ENCODE measurements at places on chromosomes 5 and 9. TPM values are rescaled to one million over a fixed set of nuclear protein-coding genes. Genes with fewer than 3 reads are reported as not detected.
A peak's percentile ranks its signal among the peaks of the same experiment; 100 is the strongest.

DNA sequence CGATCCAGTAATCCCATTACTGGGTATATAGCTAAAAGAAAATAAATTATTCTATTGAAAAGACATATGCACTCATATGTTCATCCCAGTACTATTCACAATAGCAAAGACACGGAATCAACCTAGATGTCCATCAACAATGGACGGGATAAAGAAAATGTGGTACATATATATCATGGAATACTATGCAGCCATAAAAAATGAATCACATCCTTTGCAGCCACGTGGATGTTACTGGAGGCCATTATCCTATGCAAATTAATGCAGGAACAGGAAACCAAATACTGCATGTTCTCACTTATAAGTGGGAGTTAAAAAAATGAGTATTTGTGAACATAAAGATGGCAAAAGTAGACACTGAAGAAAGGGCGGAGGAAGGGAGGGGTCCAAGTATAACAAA is 16.6 kb upstream of the IRGM start:
- no peak for DNase-seq

DNA sequence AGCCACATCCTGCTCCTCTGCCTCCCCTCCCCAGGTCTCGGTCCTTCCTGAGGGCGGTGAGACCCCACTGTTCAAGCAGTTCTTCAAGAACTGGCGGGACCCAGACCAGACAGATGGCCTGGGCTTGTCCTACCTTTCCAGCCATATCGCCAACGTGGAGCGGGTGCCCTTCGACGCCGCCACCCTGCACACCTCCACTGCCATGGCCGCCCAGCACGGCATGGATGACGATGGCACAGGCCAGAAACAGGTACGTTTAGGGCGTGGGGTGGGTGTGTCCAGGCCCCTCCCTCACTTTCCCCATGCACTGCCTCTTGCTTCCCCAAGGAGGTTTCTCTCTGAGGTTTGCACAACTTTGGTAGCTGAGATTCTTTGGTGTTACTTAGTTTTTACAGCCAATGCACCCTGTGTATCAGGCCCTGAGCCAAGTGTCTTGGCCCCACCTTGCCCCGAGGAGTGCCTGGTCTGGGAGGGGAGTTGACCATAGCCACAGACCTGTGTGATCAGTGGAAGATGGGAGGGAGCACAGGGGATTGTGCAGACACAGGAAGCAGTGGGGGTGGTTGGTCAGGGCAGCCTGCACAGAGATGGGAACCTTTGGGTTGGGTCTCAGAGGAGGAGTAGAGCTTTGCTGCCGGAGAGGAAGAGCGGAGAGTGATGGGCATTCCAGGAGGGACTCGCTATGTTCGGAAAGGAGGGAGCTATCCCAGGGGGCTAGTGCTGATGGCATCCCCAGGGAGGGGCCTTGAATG is 50.8 kb downstream of the GSN start:
- no peak for DNase-seq

- DNase-seq: peak; percentile 50
These were observed 730 bp downstream of the ZMYND19 start for GRCh38 chr9:137589441-137590122.

DNA sequence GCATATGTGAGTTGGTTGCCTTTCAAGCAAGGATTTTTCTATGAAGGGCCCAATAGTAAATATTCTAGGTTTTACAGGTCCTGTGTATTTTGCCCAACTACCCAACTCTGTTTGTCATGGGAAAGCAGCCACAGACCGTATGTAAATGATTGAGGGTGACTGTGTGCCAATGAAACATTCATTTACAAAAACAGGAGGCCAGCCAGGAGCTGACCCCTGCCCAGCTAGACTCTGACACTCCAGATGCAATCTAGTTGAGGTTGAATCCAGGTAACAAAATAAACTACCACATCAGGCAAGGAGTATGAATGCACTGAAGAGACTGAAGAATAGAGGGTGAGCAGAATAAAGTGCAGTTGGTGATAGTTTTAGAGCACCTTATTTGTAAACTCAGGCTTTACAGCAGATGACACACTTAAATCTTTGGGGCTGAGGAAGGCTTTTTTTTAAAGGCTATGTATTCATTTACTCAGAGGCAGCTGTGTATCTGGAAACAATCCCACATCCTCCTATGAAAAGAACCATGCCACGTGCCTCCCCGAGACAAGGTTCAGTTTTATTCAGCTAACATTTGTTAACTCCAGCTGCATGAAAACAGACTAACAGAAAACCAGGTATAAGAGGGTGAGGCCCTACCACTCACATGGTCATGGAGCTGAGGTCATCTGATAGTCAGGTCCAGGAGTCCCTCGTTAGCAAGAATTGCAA is 60.7 kb downstream of the SLC1A1 start:
- peak; percentile 63 for DNase-seq

GRCh38 chr9:119907056-119907455 is 537.8 kb upstream of the BRINP1 start:
- no peak for DNase-seq

- no peak for DNase-seq
These were observed 58.6 kb upstream of the IL6ST start for GRCh38 chr5:56053363-56053762.

DNA sequence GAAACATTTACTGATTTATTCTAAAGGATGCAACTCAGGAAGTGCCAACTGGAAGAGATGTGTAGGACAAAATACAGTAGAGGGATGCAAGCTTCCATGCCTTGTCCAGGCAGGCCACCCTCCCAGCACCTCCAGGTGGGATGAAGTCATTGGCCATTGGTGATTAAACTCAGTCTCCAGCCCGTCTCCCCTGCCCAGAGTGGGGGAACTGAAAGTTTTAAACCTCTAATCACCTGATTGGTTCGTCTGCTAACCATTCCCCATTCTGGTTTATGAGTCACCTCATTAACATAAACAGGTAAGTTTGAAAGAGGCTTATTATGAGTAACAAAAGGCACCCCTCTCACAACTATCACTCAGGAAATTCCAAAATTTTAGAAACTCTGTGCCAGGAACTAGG is 8.1 kb downstream of the TNFAIP8 start:
- DNase-seq: no peak

DNA sequence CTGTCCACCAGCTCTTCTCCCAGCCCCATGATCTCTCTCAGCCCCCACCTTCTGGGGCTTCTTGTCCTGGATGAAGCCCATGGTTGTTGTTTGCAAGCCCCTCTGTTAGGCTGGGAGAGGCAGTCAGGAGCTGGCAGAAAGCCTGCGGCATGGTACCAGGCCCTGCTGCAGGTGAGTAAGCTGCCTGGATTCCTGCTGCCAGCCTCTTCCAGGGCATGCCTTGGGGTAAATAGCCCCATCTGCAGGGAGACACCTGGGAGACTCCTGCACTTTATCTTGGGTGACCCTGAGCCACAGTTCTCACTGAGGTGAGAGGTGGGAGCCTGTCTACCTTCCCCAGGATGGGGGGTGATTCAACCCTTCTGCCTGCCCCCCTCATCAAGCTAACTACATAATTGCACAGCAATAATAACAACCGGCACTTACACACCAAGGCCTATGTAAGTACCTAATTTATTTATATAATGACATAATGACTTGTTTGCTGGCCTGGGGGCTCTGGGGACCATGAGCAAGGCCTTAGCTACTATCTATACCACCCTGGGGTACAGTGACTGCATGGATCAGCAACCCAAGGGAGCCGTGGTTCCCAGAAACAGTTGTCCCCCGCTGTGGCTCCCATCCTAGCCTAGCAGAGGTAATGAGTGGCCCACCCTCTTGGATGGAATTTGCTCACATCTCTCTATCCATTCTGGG is 116.0 kb downstream of the PSD2 start:
- DNase-seq: no peak

DNA sequence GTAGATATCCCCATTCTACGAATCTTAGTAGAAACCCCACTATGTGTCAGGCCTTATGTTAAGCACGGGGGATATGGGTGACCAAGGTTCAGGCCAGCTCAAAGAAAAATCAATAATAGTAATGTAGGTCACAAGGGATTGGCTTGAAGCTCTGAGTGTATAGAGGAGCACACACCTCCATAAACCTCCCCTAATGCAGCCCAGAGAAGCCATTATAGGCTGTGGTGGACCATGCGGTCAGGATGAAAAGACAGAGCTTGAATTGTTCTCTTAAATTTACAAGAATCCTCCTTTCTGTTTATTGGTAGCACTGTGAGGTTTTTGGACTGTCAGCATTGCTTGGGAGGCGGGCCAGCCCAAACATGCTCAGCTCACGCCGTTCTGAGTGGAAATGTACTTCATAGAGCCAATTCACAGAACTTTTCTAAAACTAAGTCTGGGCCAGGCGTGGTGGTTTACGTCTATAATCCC is 9.1 kb downstream of the PDE6A start:
- DNase-seq: no peak

DNA sequence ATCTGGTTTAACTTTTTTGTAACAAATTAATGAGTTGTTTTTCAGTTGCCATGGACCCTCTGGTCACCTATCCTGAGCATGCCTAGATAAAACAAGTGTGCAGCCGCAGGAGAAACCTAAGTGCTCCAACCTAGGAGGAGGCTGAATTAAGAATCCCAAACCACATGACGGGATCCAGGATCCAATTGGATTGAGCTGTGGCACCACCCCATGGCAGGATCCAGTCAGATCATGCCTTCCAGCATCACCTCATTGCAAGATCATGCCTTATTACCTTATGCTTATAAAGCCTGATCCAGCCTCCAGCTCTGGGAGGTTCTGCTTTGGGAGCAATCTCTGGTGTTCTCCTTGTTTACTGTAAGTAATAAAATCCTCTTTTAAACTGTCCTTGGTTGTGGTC is 662.0 kb downstream of the TLR4 start:
- no peak for DNase-seq

DNA sequence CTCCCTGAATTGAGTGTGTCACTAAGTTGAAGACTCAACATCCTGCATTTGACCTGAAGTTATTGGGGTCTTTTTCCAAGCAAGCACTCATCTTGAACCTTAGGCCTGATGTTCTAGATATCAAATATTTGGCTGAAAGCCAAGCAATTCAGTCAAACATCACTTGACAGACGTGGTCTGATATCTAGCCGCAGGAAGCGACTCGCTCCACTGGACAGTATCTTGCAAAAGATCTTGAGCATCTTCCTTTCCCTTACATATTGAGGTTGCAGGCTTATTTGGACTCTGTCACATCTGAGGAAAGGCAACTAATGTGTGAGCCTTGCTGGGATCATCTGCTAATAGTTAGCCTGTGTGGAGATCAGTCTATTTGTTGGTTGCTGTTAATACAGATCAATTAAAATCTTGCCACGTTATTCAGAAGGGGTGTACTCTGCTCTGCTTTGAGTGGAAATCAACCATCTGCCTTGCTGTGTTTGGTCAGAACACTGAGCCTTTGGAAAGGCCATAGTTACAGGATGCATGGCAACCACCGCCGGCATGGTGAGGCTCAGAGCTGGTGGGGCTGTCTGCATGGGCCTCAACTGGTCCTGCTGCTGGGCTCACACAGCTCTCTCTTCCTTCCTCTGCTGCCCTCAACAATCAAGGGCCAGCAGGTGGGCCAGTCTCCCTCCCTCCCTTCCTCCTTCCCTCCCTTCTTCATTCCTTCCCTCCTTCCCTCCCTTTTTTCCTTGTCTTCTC is 166.9 kb upstream of the KLF9 start:
- peak; percentile 20 for DNase-seq

The PRPF4 gene
- total RNA-seq: 9.9 TPM

GRCh38 chr5:87027570-87027969 is 240.1 kb upstream of the RASA1 start:
- DNase-seq: no peak

DNA sequence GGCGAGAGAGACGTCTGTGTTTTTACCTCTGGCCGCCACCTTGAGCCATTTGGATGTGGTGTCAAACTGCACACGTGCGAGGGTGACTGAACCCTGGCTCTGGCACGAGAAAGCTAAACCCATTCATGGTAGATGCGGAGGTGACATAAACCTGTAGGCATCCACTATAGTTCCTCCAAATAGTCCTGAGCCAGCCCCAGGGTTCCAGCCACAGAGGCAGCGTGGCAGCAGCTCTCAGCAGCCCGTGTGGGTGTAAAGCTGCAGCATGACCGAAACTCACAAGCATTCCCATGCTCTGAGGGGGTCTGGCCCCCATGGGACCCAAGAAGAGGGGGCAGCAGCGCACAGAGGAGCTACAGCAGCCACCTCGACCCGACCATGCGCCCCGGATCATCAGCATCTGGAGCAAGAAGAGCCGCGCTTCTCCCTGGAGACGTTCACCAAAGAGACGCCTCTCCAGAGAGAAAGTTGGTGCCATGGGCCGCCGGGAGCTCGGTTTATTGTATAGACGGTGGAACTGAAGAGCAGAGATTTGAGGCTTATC is 303.8 kb upstream of the IRX4 start:
- DNase-seq: no peak

The NFIB gene
- 624 TPM for total RNA-seq

The GABRA1 gene
- not detected for total RNA-seq

- DNase-seq: no peak
These were observed 172.5 kb downstream of the MPDZ start for GRCh38 chr9:13107008-13107407.

- DNase-seq: no peak
These were observed 52.8 kb downstream of the SEMA4D start for GRCh38 chr9:89444925-89445765.

The WNT8A gene
- not detected for total RNA-seq

DNA sequence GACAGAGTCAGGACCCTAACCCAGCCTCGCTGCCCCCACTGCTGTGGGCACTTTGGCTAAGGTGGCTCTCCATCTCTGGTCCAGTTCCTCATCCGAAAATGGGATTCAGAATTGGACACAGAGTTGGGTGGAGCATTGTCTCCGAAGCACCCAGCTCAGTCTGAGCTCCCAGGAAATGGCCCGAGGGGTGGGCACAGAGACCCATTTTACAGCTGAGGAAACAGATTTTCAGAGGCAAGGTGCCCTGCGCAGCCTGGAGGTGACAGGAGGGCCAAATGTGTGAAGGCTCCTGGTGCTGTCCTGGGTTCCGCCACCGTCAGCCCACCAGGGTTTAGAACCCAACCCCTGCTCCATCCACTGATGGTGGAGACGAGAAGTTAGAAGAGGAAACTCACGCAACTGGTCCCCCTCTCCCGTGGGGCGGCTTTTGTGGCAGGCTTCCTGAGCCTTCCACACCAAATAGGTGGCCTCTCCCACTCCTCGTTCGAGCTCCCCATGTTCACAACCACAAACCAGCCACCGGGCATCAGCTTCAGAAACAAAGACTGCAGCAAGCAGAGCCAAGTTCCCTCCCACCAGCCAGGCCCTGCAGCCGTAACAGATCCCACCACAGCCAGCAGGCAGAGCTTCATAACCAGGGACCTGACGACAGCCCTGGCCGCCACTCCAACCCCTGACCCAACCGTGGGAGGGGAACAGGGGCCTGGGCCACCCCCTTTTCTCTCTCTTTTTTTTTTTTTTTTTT is 90.9 kb upstream of the LMX1B start:
- no peak for DNase-seq

- no peak for DNase-seq
These were observed 205.2 kb downstream of the CDK5RAP2 start for GRCh38 chr9:120374817-120375216.

GRCh38 chr5:127311349-127311748 is 20.8 kb downstream of the MEGF10 start:
- DNase-seq: peak; percentile 11

The SLC6A19 gene
- 0.43 TPM for total RNA-seq

GRCh38 chr5:60903356-60903755 is 41.5 kb downstream of the ERCC8 start:
- DNase-seq: no peak

GRCh38 chr9:20848490-20848889 is 164.4 kb downstream of the FOCAD start:
- DNase-seq: no peak

Data from stomach (tissue), 19 donors.